ENCODE measurements at places on chromosomes 3 and 15. TPM values are rescaled to one million over a fixed set of nuclear protein-coding genes. Genes with fewer than 3 reads are reported as not detected.

The SQOR gene
- 13.3 TPM for total RNA-seq

The MITF gene
- total RNA-seq = 10.4 TPM

The DPPA2 gene
- total RNA-seq = not detected

The PLSCR5 gene
- total RNA-seq = 0.88 TPM

The GOLGA6L4 gene
- 2.4 TPM for total RNA-seq

The LRRC34 gene
- total RNA-seq = 13.1 TPM

The RASGRP1 gene
- total RNA-seq = 4.0 TPM

The CCR8 gene
- not detected for total RNA-seq

The ELP6 gene
- 61.9 TPM for total RNA-seq

The CD200R1 gene
- 3.3 TPM for total RNA-seq

The TRIM42 gene
- total RNA-seq = not detected

The IQCF5 gene
- not detected for total RNA-seq

The RMDN3 gene
- 30.6 TPM for total RNA-seq

The DNAH1 gene
- 9.8 TPM for total RNA-seq

The SAMD7 gene
- not detected for total RNA-seq

The MRAS gene
- total RNA-seq = 81.9 TPM

The CX3CR1 gene
- total RNA-seq = 27.7 TPM

The CFAP91 gene
- total RNA-seq = 8.8 TPM

The SI gene
- total RNA-seq = 0.10 TPM

The RBPMS2 gene
- total RNA-seq = 0.30 TPM

Measured in spinal cord (tissue), 10 donors.